IMR-90 (cell line): ENCODE measurements at places on chromosomes 4 and X. TPM values are rescaled to one million over a fixed set of nuclear protein-coding genes. Genes with fewer than 3 reads are reported as not detected.

DNA sequence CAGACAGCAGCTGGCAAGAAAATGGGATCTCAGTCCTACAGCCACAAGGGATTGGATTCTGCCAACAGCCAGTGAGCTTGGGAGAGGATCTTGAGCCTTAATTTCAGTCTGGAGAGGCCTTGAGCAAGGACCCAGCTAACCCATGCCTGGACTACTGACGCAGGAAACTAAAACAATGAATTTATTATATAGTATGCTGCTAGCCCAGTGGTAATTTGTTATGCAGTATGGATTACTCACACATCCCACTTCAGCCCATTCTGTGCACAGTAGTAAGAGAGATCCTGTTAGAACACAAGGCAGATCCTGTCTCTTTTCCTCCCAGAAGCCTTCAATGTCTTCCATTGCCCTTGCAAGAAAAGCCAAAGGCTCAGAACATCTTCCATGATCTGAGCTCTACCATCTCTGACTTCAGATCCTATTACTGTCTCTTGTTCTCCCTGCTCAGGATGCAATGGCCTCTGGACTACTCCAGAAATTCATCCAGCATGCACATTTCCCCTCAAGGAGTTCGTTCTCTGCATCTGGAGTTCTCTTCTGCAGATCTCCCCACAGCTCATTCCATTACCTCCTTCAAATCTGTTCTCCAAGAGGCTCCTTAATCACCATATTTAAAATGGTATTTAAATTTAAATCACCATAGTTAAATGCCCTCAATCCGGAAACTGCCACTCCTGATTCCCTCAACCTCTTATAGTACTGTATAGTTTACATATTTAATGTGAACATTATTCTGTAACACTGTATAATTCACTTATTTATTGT is 27.6 kb downstream of the SMIM20 start:
- peak; percentile 20 for DNase-seq

DNA sequence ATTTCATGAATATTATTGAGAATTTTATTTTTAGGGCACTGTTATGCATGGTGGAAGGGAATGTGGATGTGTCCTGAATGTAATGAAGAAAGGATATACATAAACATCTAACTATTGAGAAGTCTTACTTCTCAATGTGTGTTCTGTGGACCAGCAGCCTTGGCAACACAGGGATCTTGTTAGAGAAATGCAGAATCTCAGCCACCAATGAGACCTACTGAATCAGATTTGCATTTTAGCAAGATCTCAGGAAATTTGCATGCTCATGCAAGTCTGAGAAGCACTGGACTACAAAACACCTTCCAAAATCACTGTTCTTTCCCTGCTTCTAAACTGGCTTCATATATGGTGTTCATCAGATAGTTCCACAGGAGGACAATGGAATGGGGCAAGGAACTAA is 139.7 kb upstream of the WDFY3 start:
- DNase-seq, result no peak

GRCh38 chrX:23103546-23103945 is 103.8 kb downstream of the DDX53 start:
- DNase-seq, result no peak

GRCh38 chrX:13487731-13488505 is 81.5 kb upstream of the EGFL6 start:
- DNase-seq, result peak; percentile 88

DNA sequence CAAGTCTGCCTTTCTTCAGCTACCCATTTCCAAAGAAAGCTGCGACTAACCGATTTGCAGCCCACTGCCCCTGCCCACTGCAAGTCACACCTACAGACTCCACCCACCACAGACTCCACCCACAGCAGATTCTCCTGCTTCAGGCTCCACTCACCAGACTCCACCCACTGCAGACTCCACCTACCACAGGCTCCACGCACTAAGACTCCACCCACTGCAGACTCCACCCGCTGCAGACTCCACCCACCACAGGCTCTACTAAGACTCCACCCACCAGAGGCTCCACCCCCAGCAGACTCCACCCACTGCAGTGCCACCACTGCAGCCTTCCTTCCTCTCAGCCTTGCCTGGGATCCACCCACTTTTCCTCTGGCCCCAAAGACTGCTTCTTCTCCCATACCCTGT is 41.3 kb downstream of the ABLIM2 start:
- peak; percentile 3 for DNase-seq

- no peak for DNase-seq
Observed at GRCh38 chrX:109959356-109959871, 43.5 kb upstream of the TMEM164 start.

DNA sequence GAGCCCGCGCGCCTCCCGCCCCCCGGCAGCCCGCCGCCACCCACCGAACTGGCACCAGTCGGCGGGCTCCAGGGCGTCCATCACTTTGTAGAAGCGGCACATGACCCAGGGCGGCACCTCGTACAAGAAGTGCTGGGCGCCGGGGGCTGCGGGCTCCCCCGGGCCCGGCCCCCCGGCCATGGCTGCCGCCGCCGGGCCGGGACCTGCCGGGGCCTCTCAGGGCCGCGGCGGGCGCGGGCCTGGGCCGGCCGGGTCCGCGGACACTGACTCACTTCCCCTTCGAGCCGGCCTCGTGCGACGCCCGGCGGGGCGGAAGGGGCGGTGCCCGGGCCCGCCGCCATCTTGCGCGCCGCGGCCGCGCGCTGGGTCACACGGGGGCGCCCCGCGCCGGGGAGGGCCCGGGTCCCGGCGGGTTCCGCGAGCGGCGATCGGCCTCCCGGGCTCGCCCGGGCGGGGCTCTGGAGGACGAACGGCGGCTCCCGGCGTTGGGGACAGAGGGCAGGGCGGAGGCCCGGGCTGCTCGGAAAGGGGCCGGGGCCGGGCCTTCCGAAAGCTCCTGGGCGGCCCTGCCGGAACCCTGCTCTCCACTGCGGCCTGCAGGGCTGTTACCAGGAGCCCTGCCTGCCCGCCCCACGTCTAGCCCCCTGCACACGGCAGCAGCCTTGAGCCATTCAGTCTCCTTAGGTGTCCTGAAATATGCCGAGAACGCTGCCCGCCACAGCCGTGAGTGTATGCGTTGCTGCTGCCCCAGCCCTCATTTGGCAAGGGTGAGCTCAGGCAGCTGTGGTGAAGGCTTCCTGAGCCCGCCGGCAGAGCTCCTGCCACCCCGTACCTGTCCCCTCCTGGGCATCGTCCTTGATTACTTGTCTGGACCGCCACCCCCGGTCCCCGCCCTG is at the start of gene IRAK1:
IRAK1 (minus strand) TSS at position 270 of the 896 bp plus-strand sequence; CDS start at position 180, 90 bp downstream.
- peak; percentile 52 for DNase-seq

Gene AMTN
- not detected in 2 replicates for total RNA-seq

Gene CT45A5
- not detected in 2 replicates for total RNA-seq

Gene GABRG1
- total RNA-seq, result not detected in 2 replicates

Gene TIGD4
- total RNA-seq, result not detected in 2 replicates

Gene MAGEA10
- total RNA-seq, result not detected in 2 replicates
